Stimulated activated CD4-positive, alpha-beta T cell treated with anti-CD3 and anti-CD28 coated beads, Interleukin-15, amount 100 ng/mL, for 24 hours (primary cell): ENCODE measurements at places on chromosomes 12 and 14.

DNA sequence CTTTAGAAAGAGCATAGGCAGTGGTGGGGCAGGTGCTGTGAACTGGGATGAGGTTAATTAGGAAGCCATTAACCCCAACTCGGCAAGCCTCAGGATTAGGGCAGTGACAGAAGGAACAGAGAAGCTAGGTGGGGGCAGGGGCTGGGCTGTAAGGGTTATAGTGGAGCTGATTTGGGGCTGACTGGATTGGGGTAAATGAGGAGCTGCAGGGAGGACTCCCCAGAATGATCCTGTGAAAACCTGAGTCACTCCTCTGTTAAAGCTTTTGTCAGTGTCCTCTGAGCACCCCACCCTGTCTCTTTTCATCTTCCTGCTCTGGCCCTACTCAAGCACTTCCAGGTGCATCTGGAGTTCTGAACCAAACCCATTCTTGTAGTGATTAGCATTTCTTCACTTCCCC is 4.4 kb downstream of the KLC1 start:
- DNase-seq, result no peak

GRCh38 chr12:122722387-122722786 is 5.8 kb upstream of the HCAR3 start:
- DNase-seq, result no peak

DNA sequence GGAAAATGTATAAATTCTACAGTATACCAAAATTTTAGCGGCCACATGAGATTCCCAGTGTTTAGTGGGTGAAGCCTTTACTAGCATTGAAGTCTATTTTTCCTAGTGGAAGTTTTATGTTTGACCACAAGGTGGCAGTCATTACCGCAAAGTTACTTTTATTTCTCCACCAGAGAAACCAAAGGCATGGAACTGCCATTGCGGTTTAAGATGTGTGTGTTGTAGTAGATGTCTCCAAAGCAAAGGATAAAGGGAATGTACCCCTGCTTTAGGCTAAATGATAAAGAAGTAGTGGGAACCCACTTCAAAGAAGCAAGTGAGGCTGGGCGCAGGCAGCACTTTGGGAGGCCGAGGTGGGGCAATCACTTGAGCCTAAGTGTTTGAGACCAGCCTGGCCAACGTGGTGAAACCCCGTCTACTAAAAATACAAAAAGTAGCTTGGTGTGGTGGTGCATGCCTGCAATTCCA is 140.5 kb downstream of the PRKCH start:
- DNase-seq, result peak; percentile 35

DNA sequence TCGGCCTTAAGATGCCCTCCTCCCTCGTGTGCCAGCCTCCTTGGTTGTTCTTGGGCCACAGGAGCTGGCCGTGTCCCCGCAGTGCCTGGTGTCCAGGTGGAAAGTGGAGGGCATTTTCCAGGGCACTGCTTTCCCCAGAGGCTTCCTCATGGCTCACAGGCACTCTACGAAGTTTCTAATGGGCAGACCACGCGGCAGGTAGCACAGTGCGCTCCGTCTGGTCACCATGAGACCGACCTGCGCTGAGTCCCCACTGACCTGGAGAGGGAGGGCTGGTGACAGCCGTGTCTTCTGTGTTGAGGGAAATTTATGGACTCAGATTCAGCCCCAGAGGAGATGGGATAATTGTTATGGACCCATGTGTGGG is 186.3 kb downstream of the ADGRD1 start:
- no peak for DNase-seq

DNA sequence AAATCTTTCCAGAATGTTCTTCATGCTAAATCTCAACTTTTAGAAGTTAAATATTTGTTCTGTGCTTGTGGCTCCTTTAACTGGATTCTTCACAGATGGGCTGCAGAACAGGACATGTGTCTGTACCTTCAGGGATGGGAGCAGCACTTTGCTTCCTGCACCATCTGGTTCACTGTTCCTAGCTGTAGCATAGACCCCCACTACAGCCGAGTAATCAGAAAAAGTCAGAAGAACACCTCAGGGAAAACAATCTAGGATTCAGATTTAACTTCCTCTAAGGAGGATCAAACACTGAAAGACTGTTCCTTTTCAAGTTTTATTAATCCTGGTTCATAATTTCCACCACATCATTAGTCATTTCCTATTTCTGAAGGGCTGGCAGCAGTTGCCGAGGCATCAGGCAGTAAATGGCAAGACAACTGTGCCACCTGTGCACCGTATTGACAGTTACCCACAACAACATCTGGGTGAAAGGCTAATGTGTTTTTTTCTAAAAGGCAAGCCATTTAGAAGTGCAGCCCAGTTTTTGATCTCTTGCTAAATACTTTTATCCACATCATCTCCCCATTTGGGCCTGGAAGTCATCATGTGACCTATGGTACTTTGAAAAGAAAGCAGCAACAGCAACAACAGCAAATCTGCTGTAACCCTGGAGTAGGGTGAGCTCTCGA is 212.8 kb upstream of the BMP4 start:
- DNase-seq, result no peak

DNA sequence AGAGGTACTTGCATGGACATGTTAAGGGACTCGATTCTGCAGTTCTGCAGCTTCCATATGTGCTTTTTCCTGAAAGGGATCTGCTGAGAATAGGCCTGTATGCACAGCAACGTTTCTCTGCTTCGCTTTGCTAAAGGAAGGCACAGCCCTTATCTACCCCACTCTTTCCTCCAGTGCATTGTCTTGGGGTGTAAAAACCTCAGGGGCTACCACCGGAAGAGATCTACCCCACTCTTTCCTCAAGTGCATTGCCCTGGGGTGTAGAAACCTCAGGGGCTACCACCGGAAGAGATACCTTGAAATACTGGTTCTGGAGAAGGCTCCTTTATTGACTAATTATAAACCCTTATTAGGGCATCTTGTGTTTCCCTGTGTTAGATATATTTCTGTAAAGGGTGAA is 52.9 kb downstream of the SEL1L start:
- no peak for DNase-seq

- DNase-seq, result no peak
These were observed 1.8 kb downstream of the ITGA7 start for GRCh38 chr12:55705782-55706402.

DNA sequence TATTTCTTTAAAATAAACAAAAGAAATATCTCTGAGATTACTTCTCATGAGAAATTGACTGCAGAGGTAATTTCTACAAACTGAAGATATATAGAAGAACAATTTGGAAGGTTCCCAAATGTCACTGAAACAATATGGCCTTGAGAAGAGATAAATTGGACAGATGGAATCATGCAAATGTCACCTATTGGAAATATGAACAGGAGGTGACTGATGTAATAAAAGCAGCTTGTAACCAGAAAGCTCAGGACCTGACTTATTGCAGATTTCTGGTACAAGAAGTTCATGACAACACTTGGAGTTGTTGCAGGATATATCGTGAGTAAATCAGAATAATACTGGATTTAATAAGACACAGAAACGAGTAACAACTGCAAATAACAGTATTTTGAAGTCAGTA is 93.3 kb upstream of the TRHDE start:
- no peak for DNase-seq

GRCh38 chr12:25838007-25838406 is 120.5 kb upstream of the RASSF8 start:
- DNase-seq, result no peak

DNA sequence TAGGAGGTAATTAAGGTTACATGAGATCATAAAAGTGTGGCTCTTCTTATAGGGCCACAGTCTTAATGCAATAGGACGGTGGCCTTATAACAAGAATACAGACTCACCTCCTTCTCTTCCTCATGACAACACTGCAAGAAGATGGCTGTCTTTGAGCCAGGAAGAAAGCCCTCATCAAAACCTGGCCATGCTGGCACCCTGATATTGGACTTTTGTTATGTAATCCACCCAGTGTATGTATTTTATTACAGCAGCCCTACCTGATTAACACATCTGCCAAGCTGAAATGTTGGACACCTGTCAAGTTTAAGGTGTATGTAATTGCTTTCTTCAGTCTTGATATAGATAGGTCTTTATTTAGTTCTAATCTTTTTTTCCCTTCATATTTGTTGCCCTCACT is 217.0 kb downstream of the GPHN start:
- no peak for DNase-seq

DNA sequence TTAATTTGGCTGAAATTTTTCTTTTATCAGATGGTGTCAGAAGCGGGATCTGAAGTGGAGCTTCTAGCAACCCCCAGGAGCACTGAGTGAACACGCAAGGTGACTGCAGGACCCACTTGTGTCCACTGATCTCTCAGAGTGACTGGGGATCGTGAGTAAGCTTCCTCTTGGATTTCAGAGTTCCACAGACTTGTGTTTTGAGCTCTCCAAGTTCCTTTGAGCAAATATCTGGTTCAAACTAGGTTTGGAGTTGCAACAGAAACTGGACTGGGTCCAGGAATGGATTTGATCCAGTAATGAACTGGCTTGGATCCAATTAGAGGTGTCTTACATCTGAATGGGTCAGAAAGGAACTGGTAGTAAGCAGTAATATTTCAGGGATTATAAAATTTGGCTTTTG is 24.7 kb upstream of the B4GALNT1 start:
- no peak for DNase-seq

- DNase-seq, result no peak
These were observed 322.6 kb upstream of the TMTC1 start for GRCh38 chr12:30106204-30106965.

DNA sequence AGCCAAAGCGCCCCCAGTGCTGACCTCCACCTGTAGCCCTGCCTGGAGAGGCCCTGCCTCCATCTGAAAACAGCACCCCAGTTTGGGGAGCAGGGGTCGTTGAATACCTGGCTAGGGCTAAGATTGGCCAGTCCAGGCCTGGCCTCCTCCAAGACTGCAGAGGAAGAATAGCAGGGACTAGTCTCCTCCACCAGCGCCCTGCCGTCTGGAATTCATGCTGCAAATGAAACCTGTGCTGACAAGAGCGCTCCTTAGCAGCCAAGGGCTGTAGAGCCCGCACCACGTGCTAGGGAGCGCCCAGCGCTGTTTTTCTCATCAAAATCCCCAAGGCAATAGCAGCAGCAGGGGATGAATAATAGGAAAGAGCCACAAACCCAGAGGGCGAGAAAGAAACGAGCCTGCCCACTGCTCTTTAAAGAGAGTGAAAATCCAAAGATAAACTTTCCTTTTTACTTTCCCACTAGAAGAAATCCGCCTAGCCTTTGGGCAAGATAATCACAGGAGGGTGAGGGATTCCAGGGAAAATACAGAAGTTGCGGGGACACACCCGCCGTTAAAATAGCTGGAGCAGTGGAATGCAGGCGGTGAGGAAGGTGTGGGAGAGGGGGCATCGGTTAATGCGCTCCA is 3.3 kb downstream of the COL2A1 start:
- DNase-seq, result peak; percentile 31

DNA sequence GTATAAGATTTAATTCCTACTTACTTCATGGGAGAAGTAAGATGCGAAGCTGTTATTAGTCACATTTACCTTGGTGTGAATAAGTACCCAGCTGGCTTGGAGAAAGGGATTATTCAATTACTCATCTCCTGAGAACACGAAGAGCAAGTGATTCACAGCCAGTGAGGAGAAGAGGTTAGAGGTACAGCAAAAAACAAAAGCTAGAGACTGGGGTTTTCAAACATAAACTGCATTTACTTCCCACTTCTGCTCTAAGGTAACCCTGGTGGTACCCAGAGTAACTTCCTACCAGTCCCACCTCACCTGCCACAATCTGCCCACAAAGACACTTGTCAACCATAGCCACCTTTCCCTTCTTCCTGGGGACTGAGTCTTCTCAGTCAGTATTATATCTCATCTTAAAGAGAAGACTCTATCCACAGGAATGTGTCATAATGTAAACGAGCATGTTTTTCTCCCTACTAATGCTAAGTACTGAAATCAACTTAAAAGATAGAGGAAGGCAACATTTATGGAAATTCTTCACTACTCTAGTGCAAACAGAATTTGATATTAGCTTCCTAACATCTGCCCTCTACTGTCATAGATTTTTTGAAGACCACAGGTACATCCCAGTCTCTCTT is 6.0 kb upstream of the IL22 start:
- peak; percentile 48 for DNase-seq

GRCh38 chr12:46926526-46926925 is 100.7 kb upstream of the SLC38A4 start:
- DNase-seq, result no peak

DNA sequence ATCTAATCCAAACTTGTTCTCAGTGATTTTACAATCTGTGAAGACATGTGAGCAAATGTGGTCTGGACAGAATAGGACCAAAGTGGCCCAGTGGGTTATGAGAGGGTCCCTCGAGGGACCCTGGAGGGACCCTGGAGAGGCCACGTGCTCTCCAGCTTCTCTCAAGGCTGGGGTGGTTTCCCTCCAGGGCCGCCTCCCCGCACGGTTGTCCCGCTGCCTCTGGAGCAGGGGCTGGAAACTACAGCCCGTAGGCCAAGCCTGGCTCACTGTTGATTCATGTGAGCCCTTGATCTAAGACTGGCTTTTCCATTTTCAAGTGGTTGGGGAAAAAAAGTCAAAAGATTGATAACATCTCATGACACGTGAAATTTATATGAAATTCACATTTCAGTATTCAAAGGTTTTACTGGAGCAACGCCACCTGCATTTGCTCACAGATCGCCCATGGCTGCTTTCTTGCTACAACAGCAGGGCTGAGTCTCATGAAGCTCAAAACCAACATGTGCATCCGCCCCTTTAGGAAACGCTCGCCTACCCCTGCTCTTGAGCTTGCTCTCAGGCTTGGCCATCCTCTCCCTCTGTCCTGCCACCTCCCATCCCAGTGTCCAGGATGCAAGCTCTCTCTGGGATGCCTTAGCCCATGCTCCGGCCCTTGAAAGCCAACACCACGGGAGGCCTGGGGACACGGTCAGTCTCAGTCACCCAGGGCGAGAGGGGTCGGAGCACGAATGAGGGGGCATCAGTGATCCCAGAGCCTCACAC is 12.1 kb upstream of the LRTM2 start:
- DNase-seq, result no peak

- DNase-seq, result no peak
These were observed 131.0 kb upstream of the TMTC2 start for GRCh38 chr12:82555699-82556098.

GRCh38 chr12:19003987-19004619 is 125.4 kb upstream of the PLEKHA5 start:
- no peak for DNase-seq

DNA sequence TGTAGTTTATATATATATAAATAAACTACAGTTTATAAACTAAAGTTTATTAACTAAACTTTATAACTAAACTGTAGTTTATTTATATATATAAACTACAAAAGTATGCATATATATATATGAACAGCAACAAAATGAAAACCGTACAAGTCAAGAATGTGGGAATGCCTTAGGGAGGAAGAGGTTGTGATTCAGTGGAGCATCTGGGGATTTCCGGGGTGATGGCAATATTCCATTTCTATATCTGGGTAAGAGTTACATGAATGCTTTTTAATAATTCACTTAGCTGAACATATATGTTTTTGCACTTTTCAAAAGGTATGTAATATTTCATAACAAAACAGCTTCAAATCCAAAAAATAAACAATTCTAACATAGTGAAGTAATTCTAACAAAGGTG is 30.1 kb upstream of the CAND1 start:
- DNase-seq, result no peak

- no peak for DNase-seq
These were observed 72.2 kb downstream of the ST8SIA1 start for GRCh38 chr12:22262309-22262708.

- no peak for DNase-seq
These were observed 287.5 kb upstream of the LMO3 start for GRCh38 chr12:16893426-16893825.
